ENCODE measurements at places on chromosomes 5 and 9. TPM values are rescaled to one million over a fixed set of nuclear protein-coding genes. Genes with fewer than 3 reads are reported as not detected.

- H3K4me1 ChIP-seq, result no peaks in the 10 kb centered on the region
- no peaks in the 10 kb centered on the region for H3K27me3 ChIP-seq
- H3K36me3 ChIP-seq, result no peaks in the 10 kb centered on the region
- H3K27ac ChIP-seq, result no peak overlapping the region
- DNase-seq, result no peak
- H3K4me3 ChIP-seq, result no peak overlapping the region
These were observed 332.3 kb downstream of the NPR3 start for GRCh38 chr5:33043343-33043997.

DNA sequence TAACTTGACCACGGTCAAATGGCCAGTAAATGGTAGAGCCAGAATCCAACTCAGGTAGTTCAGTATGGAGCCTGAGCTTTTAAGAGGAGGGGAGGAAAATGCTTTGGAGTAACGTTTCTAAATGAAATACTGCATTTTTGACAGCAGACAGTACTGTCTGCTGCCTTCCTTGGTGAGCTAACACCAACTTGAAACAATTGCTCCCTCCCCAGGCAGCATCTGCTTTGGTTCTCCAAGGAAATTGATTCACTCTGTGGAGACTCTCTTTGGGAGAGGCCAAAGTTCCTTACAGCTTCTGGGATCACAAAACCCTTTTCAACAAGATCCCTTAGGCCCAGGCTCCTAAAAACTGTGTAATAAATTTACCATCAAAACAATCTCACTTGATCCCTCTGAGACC lies 75.2 kb upstream of the SSBP2 start:
- H3K4me1 ChIP-seq, result no peaks in the 10 kb centered on the region
- no peak for DNase-seq
- H3K4me3 ChIP-seq, result no peak overlapping the region
- no peaks in the 10 kb centered on the region for H3K27me3 ChIP-seq
- H3K36me3 ChIP-seq, result no peaks in the 10 kb centered on the region

DNA sequence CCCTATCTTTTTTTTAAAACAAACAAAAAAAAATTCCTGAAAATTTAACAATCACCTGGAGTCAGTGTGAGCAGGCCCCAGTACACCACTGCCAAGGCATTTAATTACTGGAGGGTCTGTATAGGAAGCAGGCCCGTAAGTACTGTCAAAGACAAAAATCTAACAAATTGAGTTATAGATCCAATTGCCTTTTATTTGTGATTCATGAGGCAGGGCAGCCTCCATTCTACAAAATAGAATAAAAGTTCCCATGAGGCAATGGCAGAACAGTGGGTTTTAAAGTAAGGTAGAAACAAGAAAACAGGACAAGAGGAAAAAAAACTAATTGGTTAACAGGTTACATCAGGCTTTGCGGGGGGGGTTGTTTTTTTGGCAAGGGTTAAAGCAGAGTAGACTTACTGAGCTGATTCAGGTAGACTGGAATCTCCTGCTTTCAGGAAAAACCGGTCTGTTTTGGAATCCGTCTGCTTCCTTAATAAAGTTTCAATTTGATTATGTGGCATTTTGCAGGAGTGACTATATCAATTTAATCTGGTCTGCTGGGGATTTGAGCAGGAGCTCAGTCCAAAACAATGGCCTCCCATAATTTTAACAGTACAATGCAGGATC lies 48.9 kb downstream of the AUH start:
- no peaks in the 10 kb centered on the region for H3K27me3 ChIP-seq
- peak overlapping the region; percentile 78 for H3K27ac ChIP-seq
- no peaks in the 10 kb centered on the region for H3K4me1 ChIP-seq
- peak; percentile 67 for DNase-seq
- no peak overlapping the region for H3K4me3 ChIP-seq
- no peaks in the 10 kb centered on the region for H3K36me3 ChIP-seq

DNA sequence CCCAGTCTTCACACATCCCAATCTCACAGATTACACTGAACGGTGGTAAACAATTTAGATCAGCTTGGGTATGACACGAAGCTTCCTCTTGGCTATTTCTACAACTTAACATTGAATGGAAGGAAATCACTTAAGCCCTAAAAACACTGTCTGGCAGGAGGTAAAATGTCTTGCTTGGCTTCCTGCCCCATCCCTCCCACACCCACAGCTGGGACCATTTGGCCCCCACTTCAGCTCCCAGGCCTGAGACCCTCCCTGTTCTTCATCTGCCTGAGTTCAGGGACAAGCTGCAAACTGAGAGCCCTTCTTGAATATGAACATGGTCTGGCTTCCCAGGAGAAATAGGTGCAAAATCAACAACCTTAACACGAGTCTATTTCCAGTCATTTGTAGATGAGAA lies 3.4 kb upstream of the COL15A1 start:
- H3K27ac ChIP-seq, result no peak overlapping the region
- H3K36me3 ChIP-seq, result no peaks in the 10 kb centered on the region
- no peaks in the 10 kb centered on the region for H3K27me3 ChIP-seq
- no peaks in the 10 kb centered on the region for H3K4me1 ChIP-seq

DNA sequence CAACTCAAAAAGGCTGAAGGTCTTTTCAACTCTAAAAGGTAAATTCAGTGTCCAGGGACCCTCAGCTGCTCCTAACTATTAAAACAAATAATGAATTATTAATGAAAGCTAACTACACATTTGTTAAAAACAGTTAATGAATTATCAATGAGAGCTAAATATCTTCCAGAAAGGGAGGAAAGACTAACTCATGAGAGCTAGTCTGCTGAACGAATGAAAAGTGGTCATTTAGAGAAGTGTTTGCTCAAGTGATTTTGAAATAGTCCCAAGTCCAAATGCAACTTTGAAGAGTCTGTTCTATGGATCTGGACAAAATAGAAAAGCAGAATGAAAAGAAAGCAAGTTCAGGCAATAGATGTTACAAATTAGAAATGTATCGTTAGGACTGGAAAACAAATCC lies 133.9 kb upstream of the SPEF2 start:
- H3K27ac ChIP-seq, result no peak overlapping the region
- H3K36me3 ChIP-seq, result no peaks in the 10 kb centered on the region
- DNase-seq, result no peak

GRCh38 chr5:134874831-134875655 lies 872 bp downstream of the TXNDC15 start:
- H3K36me3 ChIP-seq, result no peaks in the 10 kb centered on the region
- peak overlapping the region; percentile 96 for H3K27ac ChIP-seq
- no peaks in the 10 kb centered on the region for H3K4me1 ChIP-seq
- H3K27me3 ChIP-seq, result no peaks in the 10 kb centered on the region
- peak overlapping the region; percentile 91 for H3K4me3 ChIP-seq

DNA sequence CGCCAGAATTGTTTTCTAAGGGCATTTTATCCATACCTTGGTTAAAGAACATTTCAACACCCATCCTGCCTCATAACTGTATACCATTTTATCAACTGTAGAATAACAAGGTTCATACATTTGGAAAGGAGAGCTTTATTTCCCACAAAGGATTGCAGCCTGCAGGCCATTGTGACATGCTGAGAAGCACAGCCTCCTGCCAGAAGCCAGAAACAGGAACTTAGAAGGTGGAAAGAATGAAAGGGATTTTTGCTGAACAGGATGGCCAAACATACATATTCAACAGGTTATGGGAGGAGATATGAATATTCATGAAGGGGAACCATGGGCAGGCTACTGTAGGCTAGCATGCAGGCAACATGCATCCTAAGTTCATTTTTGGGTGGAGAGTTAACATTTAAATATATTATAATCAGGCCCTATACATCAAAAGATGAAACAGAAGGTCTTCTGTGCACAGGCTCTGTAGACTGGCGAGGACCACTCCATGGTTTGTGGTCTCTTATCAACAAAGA lies 59.9 kb upstream of the DIRAS2 start:
- H3K27ac ChIP-seq, result no peak overlapping the region
- no peaks in the 10 kb centered on the region for H3K27me3 ChIP-seq
- no peak for DNase-seq
- H3K36me3 ChIP-seq, result no peaks in the 10 kb centered on the region
- no peaks in the 10 kb centered on the region for H3K4me1 ChIP-seq

DNA sequence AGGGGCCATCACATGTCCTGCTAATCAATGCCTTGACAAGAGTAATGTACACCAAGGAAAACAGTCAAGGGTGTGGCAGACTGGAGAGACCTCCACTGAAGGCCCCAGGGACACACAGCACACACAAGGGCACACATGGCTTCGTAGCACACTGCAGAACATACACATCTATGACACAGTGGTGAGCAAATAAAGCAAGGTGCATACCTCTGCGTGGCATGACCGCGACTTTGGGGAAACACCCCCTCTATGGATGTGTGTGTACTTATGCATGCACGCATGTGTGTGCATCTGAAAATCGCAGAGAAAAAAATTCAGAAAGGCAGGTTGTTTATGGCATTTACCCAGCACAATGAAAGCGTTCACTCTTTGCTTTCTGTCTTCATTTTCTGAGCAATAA lies 20.5 kb downstream of the SEMA4D start:
- DNase-seq, result no peak
- H3K27ac ChIP-seq, result no peak overlapping the region
- no peaks in the 10 kb centered on the region for H3K4me1 ChIP-seq
- no peak overlapping the region for H3K4me3 ChIP-seq
- no peaks in the 10 kb centered on the region for H3K36me3 ChIP-seq

DNA sequence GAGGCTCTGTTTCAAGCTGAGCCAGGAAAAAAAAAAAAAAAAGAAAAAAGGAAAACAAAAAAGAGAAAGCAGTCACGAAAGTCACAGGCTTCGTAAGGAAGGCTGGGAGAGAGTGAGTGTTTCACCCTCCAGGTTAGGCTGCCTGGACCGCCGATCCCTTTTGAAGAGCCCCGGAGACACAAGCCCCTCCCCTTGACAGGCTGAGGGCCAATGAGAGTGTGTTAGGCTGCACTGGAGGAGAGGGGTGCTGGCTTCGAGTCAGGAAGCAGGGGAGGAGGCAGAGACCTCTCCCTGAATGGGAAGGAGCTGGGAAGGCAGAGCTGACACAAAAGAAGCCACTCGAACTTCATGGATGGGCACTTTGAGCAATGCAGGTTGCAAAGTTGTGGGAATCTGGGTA lies at the start of gene NMUR2:
Gene NMUR2, minus strand, starts transcription at position 135 of the 400 bp plus-strand sequence. CDS start 166 bp downstream, outside the sequence.
- H3K4me3 ChIP-seq, result no peak within 1 kb of the TSS
- no peak for DNase-seq
- H3K36me3 ChIP-seq, result no peaks in the 10 kb centered on the region

DNA sequence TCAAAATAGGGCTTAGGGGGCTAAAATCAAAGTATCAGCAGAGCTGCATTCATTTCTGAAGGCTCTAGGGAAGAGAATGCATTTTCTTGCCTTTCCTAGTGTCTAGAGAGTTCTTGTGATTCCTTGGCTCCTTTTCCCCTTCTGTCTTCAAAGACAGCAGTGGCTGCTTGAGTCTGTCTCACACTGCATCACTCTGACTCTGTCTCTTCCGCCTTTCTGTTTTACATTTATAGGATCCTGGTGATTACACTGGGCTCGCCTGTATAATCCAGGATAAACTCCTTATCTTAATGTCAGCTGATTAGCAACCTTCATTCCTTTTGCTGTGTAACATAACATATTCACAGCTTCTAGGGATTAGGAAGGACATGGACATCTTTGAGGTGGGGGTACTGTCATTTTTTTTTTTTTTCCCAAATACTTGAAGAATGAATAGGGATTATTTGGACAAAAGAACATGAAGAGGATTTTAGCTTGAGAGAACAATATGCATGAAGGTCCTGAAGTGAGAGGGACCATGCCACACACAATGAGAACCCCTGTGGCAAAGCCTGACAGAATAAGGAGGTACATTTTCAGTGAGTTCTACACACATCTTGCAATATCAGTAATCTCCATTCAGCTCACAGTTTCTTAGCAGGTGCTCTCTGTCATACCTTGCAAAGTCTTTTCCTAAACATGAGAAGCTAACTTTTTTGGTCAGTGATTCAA lies 267.6 kb downstream of the FAM170A start:
- no peak for DNase-seq
- no peaks in the 10 kb centered on the region for H3K27me3 ChIP-seq

DNA sequence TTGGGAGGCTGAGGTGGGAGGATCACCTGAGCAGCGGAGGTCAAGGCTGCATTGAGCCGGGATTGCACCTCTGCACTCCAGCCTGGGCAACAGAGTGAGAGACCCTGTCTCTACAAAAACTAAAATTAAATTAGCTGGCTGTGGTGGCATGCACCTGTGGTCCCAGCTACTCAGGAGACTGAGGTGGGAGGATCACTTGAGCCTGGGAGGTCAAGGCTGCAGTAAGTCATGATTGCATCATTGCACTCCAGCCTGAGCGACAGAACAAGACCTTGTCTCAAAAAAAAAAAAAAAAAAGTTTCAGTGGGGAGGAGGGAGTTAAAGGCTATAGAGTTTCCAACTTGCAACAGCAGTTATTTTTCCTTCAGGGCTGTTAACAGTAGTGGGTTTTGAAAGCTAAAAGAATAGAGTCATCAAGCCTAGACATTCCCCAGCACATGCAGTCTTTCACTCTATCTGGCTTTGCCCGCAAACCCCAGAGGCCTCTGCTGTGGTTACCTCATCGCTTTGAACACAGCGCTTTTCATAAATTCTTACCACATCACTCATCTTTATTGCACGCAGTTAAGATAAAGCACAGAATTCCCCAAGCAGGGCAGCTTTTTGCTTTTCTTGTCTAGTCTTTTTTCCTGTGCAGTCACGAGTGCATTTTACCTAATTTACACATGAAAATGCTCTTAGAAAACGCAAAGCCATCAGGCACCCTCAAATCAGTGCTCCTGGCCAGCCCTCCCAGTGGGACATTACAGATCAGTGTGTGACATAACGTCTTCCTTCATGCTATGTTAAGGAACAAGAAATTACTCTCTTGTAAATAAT lies 8.7 kb upstream of the SLC2A8 start:
- H3K27me3 ChIP-seq, result no peaks in the 10 kb centered on the region
- no peaks in the 10 kb centered on the region for H3K4me1 ChIP-seq
- no peaks in the 10 kb centered on the region for H3K36me3 ChIP-seq
- H3K4me3 ChIP-seq, result no peak overlapping the region
- no peak for DNase-seq

DNA sequence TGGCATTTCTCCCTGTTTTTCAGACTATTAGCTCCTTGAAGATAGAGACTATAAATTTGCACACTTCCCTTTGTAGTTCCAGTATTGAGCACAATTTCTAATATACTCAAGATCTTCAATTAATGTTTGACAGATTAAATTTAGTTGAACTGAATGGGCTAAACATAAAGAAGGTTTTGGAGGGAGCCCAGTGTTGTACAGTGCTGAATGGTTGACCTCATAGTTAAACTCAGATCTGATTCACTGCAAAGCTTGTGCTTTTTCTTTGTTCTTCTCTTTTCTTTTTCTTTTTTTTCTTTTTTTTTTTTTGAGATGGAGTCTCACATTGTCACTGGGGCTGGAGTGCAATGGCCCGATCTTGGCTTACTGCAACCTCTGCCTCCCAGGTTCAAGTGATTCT lies 411.7 kb upstream of the ZNF462 start:
- H3K4me1 ChIP-seq, result no peaks in the 10 kb centered on the region
- DNase-seq, result no peak
- no peak overlapping the region for H3K27ac ChIP-seq
- no peaks in the 10 kb centered on the region for H3K27me3 ChIP-seq
- no peak overlapping the region for H3K4me3 ChIP-seq
- H3K36me3 ChIP-seq, result no peaks in the 10 kb centered on the region

INSL6 gene
- not detected for total RNA-seq

IL9 gene
- total RNA-seq, result not detected

CAMK2A gene
- total RNA-seq, result not detected

C9orf153 gene
- 0.80 TPM for total RNA-seq

HTR4 gene
- not detected for total RNA-seq
